ENCODE measurements at places on chromosomes 16 and 17.

DNA sequence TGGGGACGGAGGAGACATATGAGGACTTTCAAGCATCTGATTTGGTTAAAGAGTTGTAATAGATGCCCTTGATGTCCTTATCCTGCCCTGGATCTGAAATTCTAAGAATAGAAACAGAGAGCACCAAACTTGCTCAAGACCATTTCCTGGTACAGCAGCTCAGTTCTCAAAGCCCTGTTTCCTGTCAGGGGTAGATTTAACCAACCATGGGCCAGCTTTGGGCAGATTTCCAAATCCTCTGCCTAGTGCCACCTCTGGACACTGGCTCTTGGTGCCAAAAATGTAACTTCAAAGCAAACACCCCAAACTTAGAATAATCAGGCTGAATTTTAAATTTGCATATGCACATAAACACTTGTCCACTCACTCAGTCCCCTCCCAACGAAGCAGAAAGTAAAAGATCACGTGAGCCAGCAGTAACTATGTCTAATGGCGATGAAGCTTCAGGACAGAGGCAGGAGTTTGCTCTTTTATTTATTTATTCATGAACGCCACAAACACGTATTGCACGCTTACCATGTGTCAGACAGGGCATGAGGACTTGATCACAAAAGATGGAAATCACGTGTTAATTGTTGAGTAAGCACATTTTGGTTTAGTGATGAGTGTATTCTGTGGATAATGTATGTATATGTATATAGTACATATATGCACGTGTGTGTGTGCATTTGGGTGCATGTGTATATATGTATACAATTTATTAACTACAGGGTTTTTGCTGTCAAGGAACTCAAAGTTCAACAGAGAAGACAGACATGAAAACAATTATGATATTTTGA lies 23.1 kb upstream of the SDK2 start:
- no peak for DNase-seq

GRCh38 chr17:65470783-65471182 lies 90.7 kb downstream of the AXIN2 start:
- no peak for DNase-seq

DNA sequence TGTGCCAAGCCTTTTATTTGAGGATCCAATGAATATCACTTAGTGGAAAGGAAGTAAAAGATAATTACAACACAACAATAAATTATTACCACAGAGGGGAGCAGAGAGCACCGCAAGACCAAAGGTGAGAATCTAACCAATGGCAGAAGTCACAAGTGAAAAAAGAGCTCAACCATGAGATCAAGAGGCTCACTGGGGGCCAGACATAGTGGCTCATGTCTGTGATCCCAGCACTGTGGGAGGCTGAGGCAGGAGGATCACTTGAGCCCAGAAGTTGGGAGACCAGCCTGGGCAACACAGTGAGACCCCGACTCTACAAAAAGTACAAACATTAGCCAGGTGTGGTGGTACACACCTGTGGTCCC lies 17.7 kb downstream of the ANKRD11 start:
- no peak for DNase-seq

DNA sequence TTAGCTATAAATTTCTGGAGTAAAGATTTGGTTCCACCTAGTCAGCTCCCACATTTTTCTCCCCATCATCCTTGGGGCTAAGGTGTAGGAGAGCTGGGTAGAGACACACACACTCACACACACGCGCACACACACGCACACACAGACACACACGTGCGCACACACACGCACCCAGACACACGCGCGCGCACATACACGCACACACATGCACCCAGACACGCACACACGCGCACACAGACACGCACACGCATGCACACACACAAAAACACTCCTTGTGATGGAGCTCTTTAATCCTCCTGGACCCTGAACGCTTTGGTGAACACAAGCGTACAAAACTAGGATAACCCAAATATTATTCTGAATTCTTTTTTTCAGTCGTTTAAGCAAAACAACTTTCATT lies 253.6 kb downstream of the C16orf95 start:
- no peak for DNase-seq

GRCh38 chr17:82047914-82048570 lies 3.6 kb downstream of the RFNG start:
- no peak for DNase-seq

DNA sequence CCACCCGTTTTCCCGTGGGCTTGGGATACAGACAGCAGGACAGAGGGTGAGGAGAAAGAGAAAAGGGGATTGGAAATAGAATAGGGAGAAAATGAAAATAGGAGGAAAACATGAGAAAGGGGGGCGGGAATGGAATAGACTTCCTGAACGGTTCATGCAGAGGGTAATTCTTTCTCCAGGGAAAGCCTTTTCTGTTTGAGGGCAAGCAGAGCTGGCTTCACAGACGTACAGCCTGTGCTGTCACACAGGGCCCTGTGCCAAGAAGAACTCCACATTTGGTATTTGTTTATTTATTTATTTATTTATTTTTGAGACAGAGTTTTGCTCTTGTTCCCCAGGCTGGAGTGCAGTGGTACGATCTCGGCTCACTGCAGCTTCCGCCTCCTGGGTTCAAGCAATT lies 12.0 kb downstream of the MILR1 start:
- DNase-seq, result no peak

DNA sequence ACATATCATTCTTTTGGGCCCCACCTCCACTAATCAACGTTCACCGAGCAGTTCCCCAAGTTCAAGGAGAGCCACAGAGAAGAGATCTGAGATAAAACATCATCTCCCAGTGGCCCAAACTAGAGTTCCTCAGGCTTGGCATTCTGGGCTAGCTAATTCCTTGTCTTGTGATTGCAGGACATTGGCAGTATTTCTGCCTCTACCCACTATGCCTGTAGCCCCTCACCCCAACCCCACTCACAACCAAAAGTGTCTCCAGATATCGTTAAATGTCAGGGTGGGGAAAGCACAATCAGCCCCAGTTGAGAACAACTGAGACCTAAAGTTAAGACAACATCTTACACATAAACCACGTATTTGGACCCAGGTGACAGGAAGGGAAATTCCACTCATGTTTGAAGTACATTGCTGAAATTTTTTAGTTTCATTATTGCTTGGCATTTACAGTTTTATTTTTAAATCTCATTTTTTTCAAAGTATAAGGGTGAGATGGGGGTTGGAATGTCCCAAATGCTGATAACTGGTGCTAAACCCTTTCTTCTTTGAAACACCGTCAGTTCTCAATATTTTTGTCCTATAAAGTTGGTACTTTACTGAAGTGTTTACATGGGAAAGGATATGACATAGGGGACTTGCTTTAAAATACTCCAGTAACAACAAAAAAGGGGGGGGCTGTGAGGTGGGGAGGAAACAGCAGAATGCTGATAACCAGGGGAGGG lies 13.6 kb downstream of the ZC3H7A start:
- DNase-seq, result peak; percentile 43

DNA sequence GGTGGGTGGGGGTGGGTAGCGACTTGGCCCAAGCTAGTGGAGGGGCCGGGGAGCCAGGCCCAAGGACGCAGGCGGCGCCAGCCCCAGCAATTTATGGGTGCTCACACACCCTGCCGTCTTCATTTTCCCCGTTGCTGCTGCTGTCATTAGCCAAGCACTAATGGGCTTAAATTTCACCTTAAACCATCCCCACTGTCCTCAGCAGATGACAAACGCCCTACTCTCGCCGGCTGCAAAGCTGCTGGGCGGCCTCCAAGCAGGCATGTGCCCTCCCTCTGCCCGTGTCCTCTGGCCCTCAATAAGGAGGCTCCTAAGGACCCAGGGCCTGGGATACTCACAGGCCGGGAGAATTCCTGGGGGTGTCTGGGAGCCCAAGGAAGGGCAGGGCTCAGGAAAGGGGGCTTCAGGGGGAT lies 66.1 kb downstream of the SREBF1 start:
- DNase-seq, result no peak

GRCh38 chr17:31416503-31416923 lies 25.0 kb downstream of the RAB11FIP4 start:
- DNase-seq, result no peak

GRCh38 chr17:76529224-76530094 lies 8.1 kb downstream of the CYGB start:
- DNase-seq, result peak; percentile 92

DNA sequence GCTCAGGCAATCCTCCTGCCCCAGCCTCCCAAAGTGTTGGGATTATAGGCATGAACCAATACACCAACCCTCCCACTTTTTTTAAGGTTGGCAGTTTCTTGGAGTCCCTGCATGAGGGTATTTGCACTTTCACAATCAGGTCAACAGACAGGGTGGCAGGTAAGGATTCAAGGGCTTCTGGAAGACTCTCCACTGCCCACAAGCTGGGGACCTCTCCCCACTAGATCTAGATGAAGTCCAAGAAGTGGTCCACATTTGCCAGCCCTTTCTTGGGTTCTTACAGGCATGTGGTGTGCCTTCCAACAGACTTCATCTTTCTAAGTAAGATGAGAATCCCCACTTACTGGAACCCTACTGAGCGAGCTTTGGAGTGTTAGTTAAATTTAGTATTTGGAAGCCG lies 3.9 kb downstream of the ASB16 start:
- no peak for DNase-seq

- DNase-seq, result no peak
These were observed 47.4 kb downstream of the TBX4 start for GRCh38 chr17:61499632-61500031.

All from GM03348 (cell line).